ENCODE measurements at places on chromosomes 11 and 22.
A peak's percentile ranks its signal among the peaks of the same experiment; 100 is the strongest.

GRCh38 chr11:16191868-16192240 lies 164.5 kb downstream of the SOX6 start:
- no peak for DNase-seq

- DNase-seq: no peak
Observed at GRCh38 chr11:71435278-71435951, 12.8 kb downstream of the DHCR7 start.

GRCh38 chr11:75949023-75949672 lies 134.1 kb downstream of the UVRAG start:
- no peak for DNase-seq

DNA sequence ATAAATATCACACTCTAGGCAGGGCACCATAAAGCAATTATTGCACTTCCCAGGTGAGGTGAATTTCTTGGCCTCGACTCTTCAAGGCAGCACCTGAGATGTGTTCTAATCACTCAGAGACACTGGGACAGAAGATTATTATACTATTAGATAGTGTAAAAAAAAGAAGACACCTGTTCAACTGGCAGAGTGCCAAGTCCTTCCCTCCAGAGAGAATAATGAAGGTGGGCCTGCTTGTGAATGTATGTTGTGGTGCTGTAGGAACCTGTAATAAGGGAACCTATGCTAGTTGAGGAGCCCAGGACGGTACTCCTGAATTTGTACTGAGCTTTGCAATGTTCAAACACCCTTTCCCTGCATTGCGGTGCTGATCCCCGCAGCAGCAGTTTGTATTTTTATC lies 107.5 kb downstream of the NXPE2 start:
- DNase-seq: no peak

GRCh38 chr22:44667829-44668189 lies 34.2 kb upstream of the PRR5 start:
- DNase-seq: peak; percentile 42

DNA sequence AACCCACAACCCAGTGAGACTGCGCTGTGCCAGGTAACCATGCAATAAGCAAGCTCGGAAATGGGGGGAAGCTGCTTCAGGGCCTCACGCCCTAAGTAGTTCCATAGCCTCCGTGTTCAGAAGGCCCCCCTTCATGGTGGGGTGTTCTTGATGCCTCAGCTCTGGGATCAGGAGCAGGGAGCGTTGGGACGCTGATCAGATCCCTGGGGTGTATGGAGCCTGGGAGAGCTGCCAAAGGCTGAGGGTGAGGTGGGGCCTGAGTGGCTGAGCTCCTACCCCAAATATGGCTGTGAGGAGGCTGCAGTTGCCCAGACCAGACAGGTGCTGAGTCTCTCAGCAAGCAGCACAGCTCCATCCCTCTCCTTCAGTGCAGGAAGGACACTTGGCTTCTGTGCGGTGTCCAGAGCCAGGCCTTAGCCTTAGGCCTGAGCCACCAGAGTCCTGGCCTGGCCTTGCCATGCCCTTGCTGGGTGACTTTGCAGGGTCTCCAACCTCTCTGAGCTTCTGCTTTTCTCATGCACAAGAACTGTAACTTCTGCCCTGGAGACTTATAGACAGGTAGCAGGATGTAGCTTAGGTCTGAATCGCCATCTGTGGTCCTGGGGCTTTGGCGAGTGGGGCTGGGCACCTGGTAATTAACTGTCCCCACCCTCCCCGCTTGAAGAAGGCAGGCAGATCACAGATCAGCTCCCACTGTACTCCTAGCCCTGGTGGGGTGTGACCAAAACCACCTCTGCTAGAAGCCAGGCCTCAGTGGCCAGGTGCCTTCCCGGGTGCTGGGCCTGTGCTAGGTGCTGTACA lies 5.3 kb downstream of the MMP11 start:
- no peak for DNase-seq

- DNase-seq: no peak
Observed at GRCh38 chr11:124535552-124536232, 7.8 kb downstream of the OR8B12 start.

DNA sequence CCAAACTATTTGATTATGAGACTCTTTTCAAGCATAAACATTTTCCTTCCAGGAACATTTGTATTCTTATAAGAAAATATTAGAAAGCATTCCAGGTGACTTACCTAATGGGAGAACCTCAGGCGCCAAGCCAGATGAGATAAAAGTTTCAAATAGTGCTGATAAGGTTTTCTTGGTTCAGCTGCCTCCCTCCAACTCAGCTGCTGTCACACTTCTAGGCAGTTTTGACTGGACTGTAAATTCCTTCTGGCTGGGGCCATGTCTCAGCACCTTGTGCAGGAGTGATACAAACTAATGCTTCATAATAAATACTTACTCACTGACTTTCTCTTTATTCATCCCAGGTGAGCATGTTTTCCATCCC lies 131.1 kb downstream of the MED15 start:
- no peak for DNase-seq

DNA sequence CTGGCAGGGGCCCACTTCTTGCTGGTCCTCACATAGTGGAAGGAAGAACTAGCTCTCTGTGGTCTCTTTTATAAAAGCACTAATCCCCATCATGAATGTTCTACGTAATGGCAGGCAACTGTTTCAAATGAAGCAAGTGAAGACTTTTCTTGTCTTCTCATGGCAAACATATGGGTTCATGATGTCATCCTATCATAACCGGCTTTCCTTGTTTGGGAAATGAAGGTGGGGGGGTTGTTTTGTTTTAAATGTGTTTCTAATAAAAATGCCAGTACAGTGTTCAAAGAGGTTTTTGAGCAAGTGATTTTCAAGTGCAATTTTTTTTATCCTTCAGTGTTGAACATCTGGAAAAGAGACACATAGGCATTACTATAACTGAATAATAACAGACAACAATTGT lies 33.4 kb downstream of the REXO2 start:
- DNase-seq: no peak

DNA sequence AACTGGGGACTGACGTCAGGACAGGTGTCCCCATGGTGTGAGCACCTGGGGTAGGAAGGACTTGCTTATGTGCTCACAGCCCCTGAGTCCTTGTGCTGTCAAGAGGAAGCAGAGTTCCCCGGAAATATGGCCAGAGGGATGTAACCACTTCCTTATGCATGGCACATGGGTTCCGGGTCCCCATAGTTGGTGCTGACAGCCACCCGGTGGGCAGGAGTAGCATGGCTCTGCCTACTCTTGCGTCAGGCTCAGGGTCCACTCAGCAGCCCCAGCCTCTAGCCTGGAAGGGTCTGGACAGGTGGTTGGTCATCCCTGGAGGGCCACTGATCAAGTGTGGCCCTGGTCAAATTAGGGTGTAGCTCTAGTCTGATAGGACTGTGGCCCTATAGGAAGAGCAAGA lies 42.8 kb upstream of the CCND1 start:
- DNase-seq: no peak

DNA sequence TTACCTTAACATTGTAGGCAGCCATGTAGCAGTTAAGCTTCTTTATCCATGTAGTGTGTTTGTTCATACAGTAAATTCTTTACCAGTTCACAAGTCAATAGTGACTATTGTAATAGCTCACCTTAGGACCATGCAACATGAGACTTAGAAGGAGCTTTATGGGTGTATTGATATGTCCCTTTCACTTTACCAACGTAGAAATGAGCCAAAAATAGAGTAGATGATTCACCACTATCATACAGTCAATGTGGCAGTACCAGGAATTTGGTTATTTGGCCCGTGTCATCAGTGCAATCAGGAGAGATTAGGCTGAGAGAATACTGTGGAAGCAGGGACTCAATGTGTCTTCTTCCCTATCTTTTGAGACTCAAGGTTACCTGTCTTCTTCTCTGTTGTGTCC lies 4.7 kb downstream of the ZDHHC13 start:
- DNase-seq: no peak

GRCh38 chr11:113332638-113333329 lies 18.4 kb downstream of the TTC12 start:
- no peak for DNase-seq

DNA sequence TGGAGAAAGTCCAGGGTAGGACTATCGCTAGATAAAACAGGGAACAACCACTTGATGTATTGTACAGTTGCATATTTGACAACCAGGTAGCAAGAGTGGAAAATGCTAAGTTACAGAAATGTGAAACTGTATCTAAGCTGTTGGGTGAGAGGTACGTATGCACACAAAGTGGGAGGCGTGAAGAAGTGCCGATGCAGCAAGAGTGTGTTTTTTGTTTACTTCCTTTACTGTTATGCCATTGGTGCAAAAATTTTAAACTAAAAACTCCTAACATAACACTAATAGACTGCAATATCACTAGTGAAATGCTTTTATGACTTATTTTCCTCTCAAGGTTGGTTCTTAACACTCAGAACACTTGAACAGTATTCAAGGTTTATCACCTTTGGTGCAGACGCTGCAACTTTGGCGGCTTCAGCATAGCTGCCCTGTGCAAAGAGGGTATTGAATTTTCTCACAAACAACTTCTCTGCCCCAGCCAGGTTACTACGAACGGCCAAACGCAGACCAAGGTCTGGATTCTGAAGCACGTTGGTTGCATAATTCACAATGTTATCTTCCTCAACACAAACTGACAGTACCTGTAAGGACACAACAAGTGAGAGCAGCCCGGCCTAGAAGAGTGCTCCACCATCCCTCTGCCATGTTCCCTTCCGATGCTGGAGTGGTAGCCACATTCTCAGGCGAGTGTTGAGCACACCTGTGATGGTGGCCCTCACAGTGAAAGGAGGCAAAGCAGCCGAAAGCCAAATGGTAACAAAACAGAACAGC lies 55.8 kb upstream of the SLC25A1 start:
- no peak for DNase-seq

DNA sequence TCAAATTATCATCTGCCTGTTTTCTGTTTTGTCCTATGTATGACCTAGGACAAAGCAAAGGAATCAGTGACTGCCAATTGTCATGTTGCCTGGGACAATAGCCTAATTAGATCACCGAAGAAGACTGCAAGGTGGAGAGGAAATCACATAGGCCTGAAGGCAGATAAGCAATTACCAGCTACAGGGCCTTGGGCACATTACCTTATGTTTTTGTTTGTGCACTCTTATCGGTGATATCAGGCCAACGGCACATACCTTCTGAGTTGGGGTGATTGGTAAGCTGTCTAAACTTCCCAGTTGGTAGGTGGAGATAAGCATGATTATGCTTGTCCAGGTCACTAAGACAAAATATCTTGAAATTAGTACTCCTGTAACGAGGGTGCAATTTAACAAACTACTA lies 58.1 kb upstream of the FAM181B start:
- no peak for DNase-seq

- DNase-seq: no peak
Observed at GRCh38 chr11:97296301-97296700, 906.5 kb downstream of the JRKL start.

DNA sequence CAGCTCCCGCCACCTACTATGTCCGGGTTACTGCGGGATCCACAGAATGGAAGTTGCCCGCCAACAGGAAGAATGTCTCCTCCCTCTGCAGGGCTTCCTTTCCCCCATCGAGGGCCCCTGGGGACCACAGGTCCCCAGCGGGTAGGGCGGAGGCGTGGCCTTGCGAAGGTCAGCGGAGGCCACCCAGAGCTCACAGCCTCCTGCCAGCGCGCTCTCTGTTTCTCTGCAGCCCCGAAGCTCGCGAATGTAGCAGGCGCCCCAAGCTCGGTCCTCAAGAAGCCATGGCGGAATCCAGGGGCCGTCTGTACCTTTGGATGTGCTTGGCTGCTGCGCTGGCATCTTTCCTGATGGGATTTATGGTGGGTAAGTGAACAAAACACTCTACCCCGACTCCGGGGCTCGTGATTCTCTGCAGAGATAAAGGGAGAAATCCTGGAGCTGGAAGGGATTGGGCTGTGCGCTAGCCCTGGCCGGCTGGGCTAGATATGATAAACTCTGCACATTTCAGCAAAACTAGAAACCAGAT lies at the start of gene NAALAD2:
Gene NAALAD2, plus strand, starts transcription at position 186 of the 526 bp plus-strand sequence. Its CDS starts 96 bp downstream, at position 282.
- no peak for DNase-seq

DNA sequence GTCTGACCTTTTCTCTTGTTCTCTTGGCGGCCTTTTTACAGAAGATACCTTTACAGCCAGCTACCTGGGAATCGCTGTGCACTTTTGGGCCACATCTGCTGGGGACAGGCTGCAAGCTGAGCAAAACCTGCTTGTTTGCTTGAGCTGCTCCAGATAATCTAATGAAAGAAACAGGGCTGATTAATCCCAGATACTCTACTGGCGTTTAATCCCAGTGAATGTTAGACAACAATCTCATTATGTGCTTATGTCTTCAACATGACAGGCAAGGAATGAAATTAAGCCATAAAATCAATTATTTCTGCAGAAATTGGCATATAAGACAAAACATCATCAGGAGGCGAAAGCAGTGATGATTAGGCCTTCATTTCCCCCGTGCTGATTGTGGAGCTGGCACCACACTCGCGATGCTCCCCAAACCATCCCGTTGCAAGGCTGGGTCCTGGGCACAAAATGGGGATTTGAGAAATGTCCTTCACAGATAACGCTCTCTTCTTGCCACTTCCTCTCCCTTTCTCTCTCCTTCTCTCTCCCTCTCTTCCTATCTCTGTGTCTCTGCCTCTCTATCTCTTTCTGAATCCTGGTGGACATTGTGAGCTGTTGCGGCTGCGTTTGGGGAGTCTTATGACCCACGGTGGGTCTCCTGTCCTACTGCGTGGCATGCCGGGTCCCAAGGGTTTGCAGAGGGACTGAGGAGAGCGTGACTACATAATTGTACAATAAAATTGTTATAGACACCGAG lies 1053.8 kb downstream of the TBC1D22A start:
- no peak for DNase-seq

DNA sequence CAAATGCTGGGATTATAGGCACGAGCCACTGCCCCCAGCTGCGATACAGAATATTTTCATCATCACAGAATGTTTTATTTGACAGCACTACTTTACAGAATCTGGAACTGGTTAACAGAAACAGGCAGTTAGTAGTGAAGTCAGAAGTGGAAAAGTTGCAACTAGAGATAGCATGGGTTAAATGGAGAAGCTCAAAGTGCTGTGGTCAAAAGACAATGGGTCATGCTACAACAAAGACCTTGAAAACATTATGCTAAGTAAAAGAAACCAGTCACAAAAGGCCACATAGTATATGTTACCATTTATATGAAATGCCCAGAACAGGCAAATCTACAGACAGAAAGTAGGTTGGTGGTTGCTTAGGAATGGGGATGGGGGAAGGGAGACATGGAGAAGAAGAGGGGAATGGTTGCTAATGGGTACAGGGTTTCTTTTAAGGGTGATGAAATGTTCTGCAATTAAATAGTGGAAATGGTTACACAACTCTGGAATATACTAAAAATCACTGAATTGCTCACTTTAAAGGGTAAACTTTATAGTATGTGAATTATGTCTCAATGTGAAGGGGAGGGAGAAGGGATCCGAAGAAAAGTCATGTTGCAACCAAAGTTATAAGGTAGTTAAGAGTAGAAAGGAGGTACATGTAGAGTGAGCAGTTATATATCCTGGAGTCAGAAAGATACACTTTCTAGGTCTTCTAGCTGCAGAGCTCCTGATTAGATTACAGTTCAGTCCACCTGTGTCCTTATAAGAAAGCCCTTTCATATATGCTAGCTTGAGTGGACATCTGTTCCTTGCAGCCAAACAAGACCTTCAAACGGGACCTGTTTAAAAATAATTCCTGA lies 46.3 kb upstream of the RAPSN start:
- DNase-seq: no peak

Measured in stimulated activated CD4-positive, alpha-beta T cell treated with anti-CD3 and anti-CD28 coated beads, Interleukin-12 subunit alpha, Interleukin-12 subunit beta, amount 100 ng/mL, for 48 hours (primary cell).